Lung (tissue), 17 donors: ENCODE measurements at places on chromosomes 2 and 18. TPM values are rescaled to one million over a fixed set of nuclear protein-coding genes. Genes with fewer than 3 reads are reported as not detected.

The TUBA3D gene
- not detected for total RNA-seq

The STARD6 gene
- not detected for total RNA-seq

The IL36RN gene
- total RNA-seq: 0.09 TPM

The HOXD12 gene
- total RNA-seq: not detected

The DNER gene
- 5.8 TPM for total RNA-seq

The NT5DC4 gene
- total RNA-seq: 0.83 TPM

The CYRIA gene
- total RNA-seq: 17.9 TPM

The SALL3 gene
- total RNA-seq: not detected

The IMPA2 gene
- total RNA-seq: 60.8 TPM

The CCT4 gene
- total RNA-seq: 120 TPM

The SH3RF3 gene
- total RNA-seq: 9.7 TPM

The CRACDL gene
- total RNA-seq: 11.5 TPM

The PTH2R gene
- total RNA-seq: 0.25 TPM

The IL1R2 gene
- total RNA-seq: 119 TPM

The NFATC1 gene
- 14.2 TPM for total RNA-seq

The SCG2 gene
- 1.5 TPM for total RNA-seq

The CKAP2L gene
- total RNA-seq: 0.58 TPM

The TSPYL6 gene
- total RNA-seq: not detected

The CCDC74A gene
- total RNA-seq: 15.1 TPM
